Endothelial cell of umbilical vein (primary cell): ENCODE measurements at places on chromosomes 7 and 10.

GRCh38 chr10:129278686-129279085 is 188.4 kb upstream of the MGMT start:
- no peak overlapping the region for H3K4me3 ChIP-seq
- H3K36me3 ChIP-seq, result no peaks in the 10 kb centered on the region
- no peak for DNase-seq

GRCh38 chr7:2663121-2663886 is 24.7 kb upstream of the AMZ1 start:
- H3K36me3 ChIP-seq, result peaks cover 22% of the 10 kb centered on the region
- no peak overlapping the region for H3K4me3 ChIP-seq
- no peaks in the 10 kb centered on the region for H3K27me3 ChIP-seq
- H3K27ac ChIP-seq, result peak overlapping the region; percentile 48

DNA sequence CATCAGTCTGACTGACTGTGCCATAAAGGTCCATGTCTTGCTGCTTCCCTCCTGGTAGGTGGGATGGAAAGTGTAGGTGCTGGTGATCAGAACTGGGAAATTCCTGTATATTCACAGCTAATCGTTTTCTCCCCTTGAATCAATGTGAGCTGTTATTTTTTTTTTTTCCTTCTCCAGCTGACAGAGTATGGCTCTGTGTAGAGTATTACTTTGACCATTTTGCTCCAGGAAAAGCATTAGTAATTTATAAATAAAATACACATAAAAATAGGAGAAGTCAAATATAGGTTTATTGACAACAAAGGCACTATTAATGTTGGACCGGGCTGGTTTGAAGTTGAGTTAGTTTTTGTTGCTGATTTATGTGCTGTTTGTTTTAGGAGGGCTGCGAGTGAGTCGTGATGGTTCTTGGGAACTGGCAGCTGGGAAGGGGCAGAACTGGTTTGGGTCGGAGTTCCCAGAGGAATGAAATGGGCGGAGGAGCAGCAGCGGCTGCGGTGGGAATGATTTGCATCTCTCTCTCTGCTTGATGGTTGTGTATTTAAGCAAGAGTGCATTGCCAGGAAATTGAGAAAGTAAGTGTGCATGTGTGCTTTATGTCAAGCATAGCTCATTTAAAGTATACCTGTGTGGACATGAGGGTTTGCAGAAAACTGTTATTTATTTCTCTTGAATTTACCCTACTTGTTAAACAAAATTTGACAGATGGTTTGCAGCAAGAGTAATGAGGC is 80.9 kb downstream of the LRMDA start:
- DNase-seq, result no peak
- H3K4me1 ChIP-seq, result no peaks in the 10 kb centered on the region
- H3K4me3 ChIP-seq, result no peak overlapping the region
- peaks cover 2% of the 10 kb centered on the region for H3K27me3 ChIP-seq
- H3K27ac ChIP-seq, result no peak overlapping the region
- H3K36me3 ChIP-seq, result no peaks in the 10 kb centered on the region

DNA sequence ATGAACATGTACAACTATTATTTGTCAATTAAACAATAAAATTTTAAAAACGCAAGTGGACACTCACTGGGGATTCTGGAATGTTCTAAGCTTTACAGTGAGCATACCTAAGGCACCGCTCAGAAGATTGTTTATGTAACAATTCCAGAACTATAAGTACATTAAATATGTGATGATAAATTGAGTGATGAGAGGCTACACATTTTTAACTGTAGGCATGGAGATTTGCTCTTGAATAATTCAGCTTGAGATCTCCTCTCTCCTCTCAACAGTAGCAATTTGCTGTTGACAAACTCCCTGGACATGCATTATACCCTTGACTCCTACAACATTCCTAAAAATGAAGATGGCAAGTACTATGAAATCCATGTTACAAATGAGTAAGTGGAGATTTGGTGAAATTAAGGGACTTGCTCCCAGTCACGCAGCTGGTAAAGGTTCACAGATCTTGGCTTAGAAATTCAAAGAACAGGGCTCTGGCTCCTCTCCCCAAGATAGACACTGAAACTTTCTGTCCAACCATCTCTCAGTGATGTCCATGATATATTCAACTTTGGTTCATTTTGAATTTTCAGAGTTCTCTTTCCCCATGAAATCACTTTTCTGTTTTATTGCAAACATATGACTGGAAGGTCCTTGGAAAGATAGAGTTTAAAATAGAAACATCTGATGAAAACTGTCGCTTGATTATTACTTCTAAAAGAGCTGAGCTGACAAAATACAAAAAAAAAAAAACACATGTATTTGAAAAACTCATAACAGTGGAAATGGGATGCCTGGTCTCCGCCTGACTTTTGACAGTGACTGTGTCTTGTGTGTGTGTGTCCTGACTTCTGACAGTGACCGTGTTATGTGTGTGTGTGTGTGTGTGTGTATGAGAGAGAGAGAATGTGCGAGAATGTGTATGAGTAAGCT is 488.3 kb downstream of the TNS3 start:
- no peaks in the 10 kb centered on the region for H3K4me1 ChIP-seq
- no peaks in the 10 kb centered on the region for H3K36me3 ChIP-seq
- no peak overlapping the region for H3K27ac ChIP-seq
- no peak for DNase-seq
- no peak overlapping the region for H3K4me3 ChIP-seq

DNA sequence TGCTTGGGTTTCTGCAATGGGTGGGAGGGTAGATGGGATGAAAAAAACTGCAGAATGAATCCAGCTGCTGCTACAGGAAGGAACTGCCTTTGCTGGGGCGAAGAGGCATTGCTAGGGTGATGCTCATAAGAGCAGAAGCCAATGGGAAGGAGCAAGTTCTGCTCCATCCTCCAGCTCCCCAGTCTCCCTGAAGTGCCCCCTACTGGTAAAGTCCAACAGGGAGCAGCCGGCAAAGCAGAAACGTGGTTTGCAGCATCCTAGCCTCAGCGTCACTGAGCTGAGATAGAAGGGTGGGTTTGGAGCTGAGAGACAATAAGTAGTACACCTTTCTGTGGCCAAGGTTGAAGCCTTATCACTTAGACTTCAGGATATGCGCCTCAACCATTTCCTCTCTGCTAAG is 220.5 kb downstream of the CCSER2 start:
- no peak overlapping the region for H3K27ac ChIP-seq
- H3K4me3 ChIP-seq, result no peak overlapping the region
- no peaks in the 10 kb centered on the region for H3K4me1 ChIP-seq
- no peak for DNase-seq

GRCh38 chr7:132480534-132480933 is 95.7 kb downstream of the PLXNA4 start:
- H3K27ac ChIP-seq, result no peak overlapping the region
- peaks cover 7% of the 10 kb centered on the region for H3K4me1 ChIP-seq
- no peak for DNase-seq
- H3K36me3 ChIP-seq, result no peaks in the 10 kb centered on the region

GRCh38 chr10:11261687-11262493 is 244.2 kb downstream of the CELF2 start:
- H3K4me1 ChIP-seq, result no peaks in the 10 kb centered on the region
- no peak overlapping the region for H3K27ac ChIP-seq
- H3K27me3 ChIP-seq, result no peaks in the 10 kb centered on the region
- DNase-seq, result no peak
- no peak overlapping the region for H3K4me3 ChIP-seq

- no peak for DNase-seq
- H3K4me3 ChIP-seq, result no peak overlapping the region
- H3K4me1 ChIP-seq, result peaks cover 2% of the 10 kb centered on the region
- no peaks in the 10 kb centered on the region for H3K27me3 ChIP-seq
- no peaks in the 10 kb centered on the region for H3K36me3 ChIP-seq
These were observed 14.6 kb upstream of the PDSS1 start for GRCh38 chr10:26682931-26683330.

DNA sequence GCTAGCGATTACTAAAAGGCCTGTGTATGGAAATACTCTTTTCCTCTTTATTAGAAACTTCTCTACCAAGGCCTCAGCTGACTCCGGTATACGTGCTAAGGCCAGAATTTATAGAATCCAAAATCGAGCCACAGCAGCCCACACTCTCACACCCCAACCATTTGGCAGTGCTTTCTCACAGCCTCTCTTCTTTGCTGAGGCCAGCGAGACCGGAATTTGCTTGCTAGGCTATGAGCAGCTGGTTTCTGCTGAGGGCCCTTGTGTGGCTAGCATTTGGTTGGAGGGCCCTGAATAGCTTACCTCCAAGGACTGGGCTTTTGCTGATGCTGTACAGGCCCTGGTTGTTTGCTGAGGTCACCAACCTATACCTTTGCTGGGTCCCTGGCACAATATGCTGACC is 46.1 kb downstream of the ITGB8 start:
- H3K4me3 ChIP-seq, result no peak overlapping the region
- no peak overlapping the region for H3K27ac ChIP-seq
- DNase-seq, result no peak
- H3K4me1 ChIP-seq, result no peaks in the 10 kb centered on the region
- no peaks in the 10 kb centered on the region for H3K36me3 ChIP-seq
- no peaks in the 10 kb centered on the region for H3K27me3 ChIP-seq

DNA sequence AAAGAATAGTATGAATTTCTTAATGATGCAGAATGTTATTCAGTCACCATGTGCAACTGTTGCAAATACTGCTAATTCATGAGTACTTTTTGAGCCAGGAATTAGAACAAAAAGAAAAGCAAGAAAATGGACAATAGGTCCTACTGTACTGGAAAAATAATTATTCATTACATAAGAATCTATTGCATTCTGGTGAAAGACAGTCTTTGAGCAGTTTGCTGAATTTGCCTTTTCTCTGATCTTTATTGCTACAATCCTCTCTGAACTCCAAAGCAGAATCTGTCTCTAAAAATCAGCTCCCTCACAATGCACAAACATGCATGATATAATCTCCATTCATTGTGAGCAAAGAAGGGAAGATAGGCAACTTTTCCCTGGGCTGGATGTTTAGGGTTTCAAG is 12.8 kb downstream of the IFIT2 start:
- DNase-seq, result no peak
- no peak overlapping the region for H3K4me3 ChIP-seq
- peaks cover 13% of the 10 kb centered on the region for H3K27me3 ChIP-seq
- no peak overlapping the region for H3K27ac ChIP-seq
- no peaks in the 10 kb centered on the region for H3K36me3 ChIP-seq
- H3K4me1 ChIP-seq, result no peaks in the 10 kb centered on the region
